Hepatocyte (in vitro differentiated cells): ENCODE measurements at places on chromosomes 7 and 10. TPM values are rescaled to one million over a fixed set of nuclear protein-coding genes. Genes with fewer than 3 reads are reported as not detected.

GRCh38 chr7:17132726-17133125, 165.7 kb upstream of the AHR start:
- peak overlapping the region; percentile 50 for H3K27ac ChIP-seq
- H3K4me3 ChIP-seq: no peak overlapping the region
- DNase-seq: no peak
- no peaks in the 10 kb centered on the region for H3K36me3 ChIP-seq
- H3K4me1 ChIP-seq: peaks cover 7% of the 10 kb centered on the region
- H3K27me3 ChIP-seq: no peaks in the 10 kb centered on the region

GRCh38 chr7:69895446-69895845, 297.2 kb downstream of the AUTS2 start:
- DNase-seq: no peak
- no peaks in the 10 kb centered on the region for H3K36me3 ChIP-seq
- no peaks in the 10 kb centered on the region for H3K4me1 ChIP-seq
- H3K27me3 ChIP-seq: no peaks in the 10 kb centered on the region

- no peak overlapping the region for H3K27ac ChIP-seq
- no peaks in the 10 kb centered on the region for H3K27me3 ChIP-seq
- no peaks in the 10 kb centered on the region for H3K36me3 ChIP-seq
- no peak for DNase-seq
- H3K4me1 ChIP-seq: no peaks in the 10 kb centered on the region
Observed at GRCh38 chr10:120473593-120473992, 16.6 kb downstream of the PLPP4 start.

GRCh38 chr10:67988606-67989005, 86.5 kb downstream of the HERC4 start:
- no peaks in the 10 kb centered on the region for H3K27me3 ChIP-seq
- H3K4me1 ChIP-seq: no peaks in the 10 kb centered on the region
- H3K27ac ChIP-seq: no peak overlapping the region
- no peak for DNase-seq

DNA sequence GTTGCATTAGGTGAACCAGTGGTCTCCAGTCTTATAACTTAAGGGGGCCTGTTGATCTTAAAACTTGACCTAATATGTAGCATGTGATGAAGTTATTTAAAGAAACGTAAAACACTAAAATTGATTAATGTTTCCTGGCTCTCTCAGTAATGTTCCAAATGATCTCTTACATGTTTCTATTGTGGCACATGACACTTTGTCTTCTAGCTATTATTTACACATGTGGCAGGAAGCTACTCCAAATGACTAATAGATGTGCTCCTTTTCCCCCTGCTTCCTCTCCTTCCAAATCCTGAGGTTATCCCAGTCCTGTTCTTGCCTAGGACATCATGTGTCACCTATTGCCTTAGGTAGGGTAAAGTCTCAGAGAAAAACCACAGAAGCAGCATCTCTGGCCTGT, 89.4 kb downstream of the FAS start:
- no peak overlapping the region for H3K27ac ChIP-seq
- DNase-seq: no peak
- no peaks in the 10 kb centered on the region for H3K4me1 ChIP-seq

DNA sequence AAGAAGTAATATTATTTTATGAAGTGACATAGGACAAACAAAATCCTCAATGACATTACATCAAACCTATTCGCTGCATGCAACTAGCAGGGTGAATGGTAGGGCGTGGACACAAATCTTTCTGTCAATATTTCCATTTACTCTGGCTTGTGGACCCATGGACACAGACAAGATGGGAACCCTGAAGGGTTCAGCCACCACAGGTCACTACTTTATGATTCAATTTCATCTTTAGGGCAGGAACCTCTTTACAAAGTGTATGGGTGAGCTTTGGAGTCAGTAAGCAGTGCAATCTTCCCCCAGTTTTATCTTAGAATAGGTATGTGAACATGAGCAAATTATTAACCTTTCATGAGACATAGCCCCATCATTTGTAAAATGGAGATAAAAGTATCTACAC, 982.4 kb upstream of the LRRTM3 start:
- H3K4me1 ChIP-seq: peaks cover 15% of the 10 kb centered on the region
- no peak overlapping the region for H3K4me3 ChIP-seq
- H3K36me3 ChIP-seq: no peaks in the 10 kb centered on the region
- H3K27me3 ChIP-seq: no peaks in the 10 kb centered on the region

DNA sequence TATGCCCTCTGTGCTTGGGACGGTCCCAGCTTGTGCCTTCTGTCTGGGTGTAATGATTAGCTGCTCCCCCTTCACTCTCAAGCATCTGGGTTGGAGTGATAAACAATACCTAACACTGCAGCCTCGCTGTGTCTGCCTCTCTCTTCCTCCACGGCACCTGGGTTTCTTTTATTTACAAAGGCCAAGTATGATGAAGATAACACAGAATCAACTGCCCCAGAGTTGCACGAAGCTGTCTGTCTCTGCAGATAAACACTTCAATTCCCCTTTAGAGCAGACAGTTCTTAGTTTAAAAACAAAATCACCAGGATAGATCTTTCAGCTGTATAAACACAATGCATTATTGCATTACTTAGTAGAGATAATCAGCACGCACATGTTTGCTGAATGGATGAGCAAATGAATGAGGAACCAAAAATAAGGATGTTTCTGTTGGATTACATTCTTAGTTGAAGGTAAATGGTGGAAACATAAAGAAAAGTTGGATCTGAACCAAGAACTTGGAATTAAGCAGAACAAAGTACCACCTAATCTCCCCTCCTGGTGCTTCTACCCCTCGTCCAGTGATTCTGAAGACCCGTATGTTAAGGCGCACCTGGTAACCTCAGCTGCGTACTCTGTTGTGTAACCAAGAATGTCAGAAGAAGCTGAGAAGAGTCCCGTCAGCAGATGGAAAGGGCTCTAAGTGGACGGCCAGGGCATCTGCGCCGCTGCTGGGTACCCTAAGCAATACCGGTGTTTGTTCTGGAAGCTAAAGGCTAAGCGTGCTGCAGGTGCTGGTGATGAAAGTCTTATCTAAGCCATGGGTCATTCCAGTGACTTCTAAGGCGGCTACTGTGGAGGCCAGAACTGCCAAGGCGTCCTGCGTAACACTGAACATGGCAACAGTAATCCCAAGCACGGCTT, 26.6 kb downstream of the INSIG1 start:
- no peak overlapping the region for H3K4me3 ChIP-seq
- no peaks in the 10 kb centered on the region for H3K36me3 ChIP-seq
- H3K4me1 ChIP-seq: no peaks in the 10 kb centered on the region
- no peaks in the 10 kb centered on the region for H3K27me3 ChIP-seq

DNA sequence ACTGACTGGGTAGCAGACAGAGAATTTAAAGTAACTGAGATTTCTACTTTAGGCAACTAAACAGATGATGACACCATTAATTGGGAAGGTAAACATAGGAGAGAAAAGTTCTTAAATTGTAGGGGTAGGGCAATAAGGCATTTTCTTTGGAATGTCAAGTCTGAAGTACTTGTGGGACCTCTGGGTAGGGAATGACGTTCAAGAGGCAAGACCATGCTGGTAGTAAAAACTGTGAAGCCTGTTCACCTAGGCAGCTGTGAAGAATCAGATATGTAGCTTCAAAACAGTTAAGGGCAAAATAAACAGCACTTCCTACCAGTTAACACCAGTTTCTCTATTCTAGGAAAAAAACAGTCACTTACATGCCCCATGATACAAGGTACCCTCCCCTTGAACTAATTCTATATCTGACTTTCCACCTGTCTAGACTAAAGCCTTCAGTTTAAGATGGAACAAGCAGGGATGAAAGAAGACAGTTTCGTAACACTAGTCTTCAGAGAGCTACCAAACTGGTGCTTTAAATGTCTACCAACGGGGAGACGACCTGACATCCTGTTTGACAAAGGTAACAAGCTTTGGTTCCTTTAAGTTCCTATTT, 63.1 kb upstream of the KCNIP2 start:
- H3K27me3 ChIP-seq: no peaks in the 10 kb centered on the region
- no peak overlapping the region for H3K27ac ChIP-seq
- H3K4me1 ChIP-seq: no peaks in the 10 kb centered on the region
- H3K4me3 ChIP-seq: no peak overlapping the region

GRCh38 chr7:6165521-6166320, 106.7 kb downstream of the CYTH3 start:
- no peaks in the 10 kb centered on the region for H3K4me1 ChIP-seq
- DNase-seq: no peak
- no peaks in the 10 kb centered on the region for H3K27me3 ChIP-seq
- H3K4me3 ChIP-seq: no peak overlapping the region
- H3K27ac ChIP-seq: no peak overlapping the region

DNA sequence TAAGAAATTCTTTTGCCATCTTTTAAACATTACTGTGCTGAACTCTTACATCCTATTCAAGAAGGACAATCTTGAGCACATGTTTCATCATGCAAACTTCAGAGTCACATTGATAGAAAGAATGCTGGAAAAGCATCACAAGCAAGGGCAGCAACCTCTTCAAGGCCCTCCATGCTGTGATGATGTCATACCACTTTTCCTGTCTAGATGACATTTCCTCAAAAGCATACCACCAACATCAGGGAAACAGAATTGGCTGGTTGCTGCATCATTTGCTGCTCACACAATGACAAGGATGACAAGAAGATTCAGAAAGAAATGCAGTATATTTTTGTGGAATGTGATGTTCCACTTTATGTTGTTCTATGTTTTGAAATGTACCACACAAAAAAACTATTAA, 37.6 kb downstream of the CYP2C8 start:
- H3K4me1 ChIP-seq: no peaks in the 10 kb centered on the region
- no peaks in the 10 kb centered on the region for H3K27me3 ChIP-seq
- H3K4me3 ChIP-seq: no peak overlapping the region
- no peaks in the 10 kb centered on the region for H3K36me3 ChIP-seq

DNA sequence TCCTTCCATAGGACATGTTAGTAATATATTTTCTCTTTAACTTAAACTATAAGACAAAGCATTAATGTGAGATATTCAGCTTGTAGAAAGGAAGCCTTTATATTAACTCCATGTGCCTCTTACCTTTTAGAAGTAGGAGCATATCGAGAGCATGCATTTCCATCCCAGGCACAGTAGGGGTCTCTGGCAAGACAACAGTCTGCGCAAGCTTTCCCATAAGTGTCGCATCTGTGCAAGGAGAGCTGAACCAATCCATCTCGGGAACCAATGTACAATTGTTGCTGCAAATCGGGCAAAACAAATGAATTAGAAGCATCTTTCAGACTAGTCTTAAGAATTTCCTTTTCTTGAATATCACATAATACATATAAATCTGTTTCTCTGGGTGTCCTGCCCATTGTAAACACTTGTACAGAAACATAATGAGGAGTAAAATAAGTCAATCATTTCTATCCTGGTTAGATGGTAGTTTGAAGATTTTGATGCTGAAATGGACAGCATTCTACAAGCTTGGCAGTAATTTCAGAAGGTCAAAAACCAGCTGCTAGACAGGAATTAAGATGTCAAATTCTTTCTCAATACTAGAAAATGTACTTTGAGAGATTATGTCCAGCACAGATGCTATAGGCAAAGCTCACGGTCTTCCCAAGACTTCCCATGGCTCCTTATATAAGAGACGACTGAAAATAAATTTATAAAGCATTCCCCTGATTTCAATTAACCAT, 171.8 kb downstream of the SEMA3D start:
- H3K36me3 ChIP-seq: no peaks in the 10 kb centered on the region
- no peak for DNase-seq
- no peaks in the 10 kb centered on the region for H3K27me3 ChIP-seq
- H3K4me3 ChIP-seq: no peak overlapping the region
- H3K27ac ChIP-seq: no peak overlapping the region

DNA sequence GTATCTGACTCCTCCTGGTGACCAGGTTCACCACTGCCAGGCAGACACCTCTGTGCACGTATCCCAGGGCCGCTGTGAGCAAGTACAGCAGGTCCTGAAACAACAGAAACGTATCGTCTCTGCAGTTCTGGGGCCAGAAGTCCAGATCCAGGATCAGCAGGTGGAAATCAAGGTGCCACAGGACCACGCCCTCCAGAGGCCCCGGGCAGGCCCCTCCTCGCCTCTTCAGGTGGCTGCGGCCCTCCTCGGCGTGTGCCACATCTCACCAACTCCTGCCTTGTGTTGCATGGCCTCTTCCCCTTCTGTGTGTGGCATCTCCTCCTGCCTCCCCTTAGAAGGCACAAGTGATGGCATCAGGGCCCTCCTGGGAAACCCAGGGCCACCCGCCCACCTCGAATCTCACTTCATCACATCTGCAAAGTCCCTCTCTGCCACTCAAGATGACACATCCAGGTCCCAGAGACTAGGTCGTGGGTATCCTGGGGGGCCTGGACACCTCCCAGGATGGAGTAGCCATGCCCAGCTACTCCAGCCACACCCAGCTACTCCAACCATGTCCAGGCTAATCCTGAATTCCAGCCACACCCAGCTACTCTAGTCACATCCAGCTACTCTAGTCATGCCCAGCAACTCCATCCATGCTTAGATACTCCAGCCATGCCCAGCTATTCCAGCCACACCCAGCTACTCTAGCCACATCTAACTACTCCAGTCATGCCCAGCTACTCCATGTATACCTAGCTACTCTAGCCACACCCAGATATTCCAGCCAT, 52.6 kb upstream of the DNAAF5 start:
- H3K36me3 ChIP-seq: no peaks in the 10 kb centered on the region
- H3K4me1 ChIP-seq: no peaks in the 10 kb centered on the region
- no peak overlapping the region for H3K27ac ChIP-seq
- no peak overlapping the region for H3K4me3 ChIP-seq
- H3K27me3 ChIP-seq: no peaks in the 10 kb centered on the region

DNA sequence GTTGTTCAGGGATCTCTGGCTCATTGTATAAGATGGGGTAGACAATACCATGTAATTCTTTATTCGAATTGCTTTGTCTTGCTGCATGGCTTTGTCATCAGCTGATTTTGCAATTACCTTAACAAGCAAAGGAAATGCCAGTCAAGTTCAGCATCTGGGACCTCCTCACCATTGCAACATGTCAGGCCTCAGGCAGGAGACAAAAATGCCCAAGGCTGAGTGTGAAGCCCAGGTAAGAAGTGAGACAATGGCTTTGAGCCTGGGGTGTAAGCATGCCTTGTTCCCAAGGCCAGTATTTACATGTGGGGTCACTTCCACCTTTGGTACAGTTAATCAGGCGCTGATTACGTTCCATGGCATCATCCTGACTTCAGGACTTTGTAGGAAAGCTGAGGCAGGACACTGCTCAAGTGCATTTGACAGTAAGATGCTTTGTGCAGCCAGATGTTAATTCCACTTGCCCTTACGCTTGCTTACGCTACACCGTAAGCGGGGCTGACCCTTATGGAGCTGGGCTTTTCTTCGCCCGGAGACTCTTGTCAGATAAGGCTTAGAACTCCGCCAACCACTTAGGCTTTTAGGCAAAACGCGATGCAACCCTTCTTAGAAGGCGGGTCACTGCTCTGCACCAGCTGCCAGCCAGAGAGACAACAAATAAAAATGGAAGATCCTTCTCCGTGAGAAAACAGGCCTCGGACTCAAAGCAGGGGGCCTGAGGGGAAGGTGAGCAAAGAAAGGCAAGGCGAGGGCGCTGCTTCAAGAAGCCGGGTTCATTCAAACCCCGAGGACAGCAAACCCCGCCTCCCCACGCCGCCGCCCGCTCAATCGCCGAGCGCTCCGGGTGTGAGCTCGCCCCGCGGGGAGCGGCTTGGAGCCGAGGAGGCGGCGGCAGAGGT, 1.3 kb upstream of the SP4 start:
- DNase-seq: no peak
- H3K4me1 ChIP-seq: no peaks in the 10 kb centered on the region
- H3K27me3 ChIP-seq: no peaks in the 10 kb centered on the region
- peak overlapping the region; percentile 15 for H3K4me3 ChIP-seq

CYP2C19 gene
- 44.6 and 46.4 TPM in 2 replicates for total RNA-seq

ADARB2 gene
- total RNA-seq: 0.13 and 1.4 TPM in 2 replicates

HOXA10 gene
- total RNA-seq: 9.9 and 15.1 TPM in 2 replicates

ZNF735 gene
- not detected in 2 replicates for total RNA-seq
